Small intestine (tissue), 16 donors: ENCODE measurements at places on chromosomes 6 and 20. TPM values are rescaled to one million over a fixed set of nuclear protein-coding genes. Genes with fewer than 3 reads are reported as not detected.

The SLC32A1 gene
- not detected for polyA plus RNA-seq

GRCh38 chr6:146827216-146827928, 228.6 kb downstream of the ADGB start:
- DNase-seq, result no peak

GRCh38 chr6:108364470-108364869, 69.6 kb downstream of the AFG1L start:
- no peak for DNase-seq

GRCh38 chr6:162538643-162539064, 188.9 kb downstream of the PRKN start:
- DNase-seq, result no peak

- no peak for DNase-seq
Observed at GRCh38 chr6:85459224-85459901, 9.5 kb downstream of the NT5E start.
